ENCODE measurements at places on chromosomes 1 and 21. TPM values are rescaled to one million over a fixed set of nuclear protein-coding genes. Genes with fewer than 3 reads are reported as not detected.

Gene ZBTB17
- 26.3 TPM for total RNA-seq

Gene CDC20
- total RNA-seq: 410 TPM

Gene APOBEC4
- total RNA-seq: not detected

Gene S100A4
- 836 TPM for total RNA-seq

Gene CD34
- total RNA-seq: 0.96 TPM

Gene BRDT
- total RNA-seq: not detected

Gene CSF3R
- total RNA-seq: not detected

Gene CLCA1
- not detected for total RNA-seq

Gene TMPRSS3
- total RNA-seq: not detected
